ENCODE measurements at places on chromosomes 16 and 17.

DNA sequence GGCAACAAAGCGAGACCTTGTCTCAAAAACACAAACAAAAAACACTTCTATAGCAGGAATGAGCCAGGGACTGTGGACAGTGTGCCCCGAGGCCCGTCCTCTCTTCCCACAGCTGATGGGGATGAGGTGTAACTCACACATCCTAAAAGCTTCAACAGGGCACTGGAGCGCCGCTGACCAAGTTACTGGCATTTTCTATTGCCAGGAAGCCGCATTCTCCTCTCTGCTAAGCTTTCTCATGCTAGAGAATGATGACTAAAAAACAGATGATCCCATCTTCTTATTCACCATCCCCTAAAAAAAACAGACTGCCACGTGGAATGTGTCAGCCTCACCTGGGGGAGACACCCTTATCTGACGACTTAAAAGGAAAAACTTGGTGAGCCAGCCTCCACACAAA lies 16.3 kb downstream of the CARHSP1 start:
- no peak for DNase-seq

DNA sequence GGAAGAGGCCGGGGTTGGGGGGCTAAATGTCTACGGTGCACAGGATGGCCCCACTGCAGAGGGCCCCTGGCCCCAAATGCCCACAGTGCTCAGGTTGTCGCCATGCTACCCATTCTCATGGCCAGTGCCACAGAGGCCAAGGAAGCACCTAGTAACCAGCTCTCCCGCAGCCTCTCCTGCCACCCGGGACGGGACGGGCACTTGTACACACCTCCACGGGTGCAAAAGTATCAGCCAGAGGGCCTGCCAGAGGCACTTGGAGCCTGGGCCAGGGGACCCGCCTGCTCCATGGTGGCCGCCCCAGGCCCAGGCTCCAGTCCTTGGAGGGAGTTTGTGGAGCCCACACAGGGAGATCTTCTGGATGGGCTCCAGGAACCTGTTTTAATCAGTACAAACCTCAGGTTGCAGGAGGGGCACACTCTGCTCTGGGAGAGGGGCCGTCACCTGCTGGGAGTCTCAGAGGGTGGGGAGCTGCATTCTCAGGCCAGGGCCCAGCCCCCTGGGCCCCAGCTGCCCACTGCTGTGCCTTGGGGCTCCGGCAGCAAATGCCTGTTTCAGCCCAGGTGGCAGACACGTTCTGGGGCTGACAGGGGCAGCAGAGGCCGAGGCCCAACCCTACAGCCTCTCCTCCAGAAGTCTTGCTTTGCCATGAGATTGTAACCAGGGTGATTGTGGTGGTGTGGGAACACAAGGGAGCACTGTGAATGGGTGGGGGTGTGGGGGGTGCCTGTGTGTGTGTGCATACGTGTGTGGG lies 7.9 kb downstream of the TPSD1 start:
- no peak for DNase-seq

- DNase-seq = peak; percentile 99
Measured at GRCh38 chr17:18960803-18961511, 9.0 kb downstream of the SLC5A10 start.

DNA sequence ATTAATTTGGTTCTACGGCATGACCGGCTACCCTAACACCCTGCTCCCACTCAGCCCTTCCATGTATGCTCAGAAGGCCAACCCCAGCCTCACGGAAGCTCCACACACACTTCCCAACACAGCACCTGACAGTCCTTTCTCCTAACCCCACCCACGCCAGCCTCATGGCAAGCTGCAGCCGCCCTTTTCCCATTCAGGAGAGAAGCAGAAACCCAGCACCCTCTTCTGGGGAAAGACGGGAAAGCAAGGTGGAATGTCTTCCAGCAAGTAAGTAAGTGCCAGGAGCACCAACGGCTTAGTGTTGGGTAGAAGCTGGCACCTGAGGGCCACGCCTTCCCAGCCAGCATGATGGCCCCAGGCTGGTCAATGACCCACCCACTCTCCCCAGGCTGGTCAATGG lies 32.1 kb downstream of the ABR start:
- no peak for DNase-seq

GRCh38 chr17:54899201-54899600 lies 1.5 kb upstream of the TOM1L1 start:
- no peak for DNase-seq

- DNase-seq = no peak
Measured at GRCh38 chr16:19227643-19228042, 57.9 kb upstream of the CLEC19A start.

All from activated CD8-positive, alpha-beta memory T cell treated with anti-CD3 and anti-CD28 coated beads, Interleukin-2, amount 50 U/mL, for 48 hours (primary cell).